Body of pancreas (tissue), 4 donors: ENCODE measurements at places on chromosomes 6 and 20. TPM values are rescaled to one million over a fixed set of nuclear protein-coding genes. Genes with fewer than 3 reads are reported as not detected.

- no peak for DNase-seq
- H3K27ac ChIP-seq: no peak overlapping the region
- no peak overlapping the region for H3K4me3 ChIP-seq
- no peaks in the 10 kb centered on the region for H3K27me3 ChIP-seq
- no peaks in the 10 kb centered on the region for H3K36me3 ChIP-seq
- H3K4me1 ChIP-seq: no peaks in the 10 kb centered on the region
Measured at GRCh38 chr6:135360222-135360621, 137.3 kb downstream of the AHI1 start.

DNA sequence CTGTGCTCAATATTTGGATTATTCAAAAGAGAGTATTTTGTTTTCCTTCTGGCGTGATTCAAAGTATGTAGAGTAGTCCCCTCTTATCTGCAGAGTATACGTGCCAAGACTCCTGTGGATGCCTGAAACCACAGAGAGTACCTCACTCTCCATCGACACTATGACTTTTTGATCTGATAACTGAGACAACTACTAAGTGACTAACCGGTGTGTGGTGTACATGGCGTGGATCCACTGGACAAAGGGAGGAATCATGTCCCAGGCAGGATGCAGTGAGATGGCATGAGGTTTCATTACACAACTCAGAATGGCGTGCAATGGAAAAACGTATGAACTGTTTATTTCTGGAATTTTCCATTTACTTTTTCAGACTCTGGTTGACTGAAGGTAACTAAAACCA, 112.2 kb upstream of the PDE7B start:
- no peak overlapping the region for H3K4me3 ChIP-seq
- no peaks in the 10 kb centered on the region for H3K4me1 ChIP-seq
- DNase-seq: no peak
- H3K27me3 ChIP-seq: no peaks in the 10 kb centered on the region
- H3K27ac ChIP-seq: no peak overlapping the region

DNA sequence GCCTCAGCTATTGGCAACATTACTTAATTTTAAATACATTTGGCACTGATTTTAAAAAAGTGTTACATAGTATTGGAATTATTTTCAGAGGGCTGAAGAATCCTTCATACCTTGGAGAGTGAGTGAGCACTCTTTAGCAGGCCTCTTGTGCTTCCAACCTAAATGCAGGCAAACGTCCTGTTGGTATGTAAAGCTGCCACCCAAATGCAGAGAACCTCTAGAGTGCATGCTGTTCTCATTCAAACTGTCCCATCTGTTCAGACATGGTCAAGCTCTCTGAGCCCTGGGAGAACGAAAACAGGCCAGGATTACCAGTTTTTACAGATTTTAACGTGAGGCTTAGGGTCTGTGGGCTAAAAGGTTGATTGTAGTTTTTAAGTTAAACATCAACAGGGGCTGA, 378.0 kb upstream of the FLRT3 start:
- no peak for DNase-seq
- no peak overlapping the region for H3K4me3 ChIP-seq
- H3K27me3 ChIP-seq: no peaks in the 10 kb centered on the region

- H3K4me1 ChIP-seq: no peaks in the 10 kb centered on the region
- H3K4me3 ChIP-seq: no peak overlapping the region
- H3K27me3 ChIP-seq: no peaks in the 10 kb centered on the region
- H3K27ac ChIP-seq: no peak overlapping the region
- no peak for DNase-seq
Measured at GRCh38 chr6:87784051-87784450, 82.0 kb upstream of the AKIRIN2 start.

DNA sequence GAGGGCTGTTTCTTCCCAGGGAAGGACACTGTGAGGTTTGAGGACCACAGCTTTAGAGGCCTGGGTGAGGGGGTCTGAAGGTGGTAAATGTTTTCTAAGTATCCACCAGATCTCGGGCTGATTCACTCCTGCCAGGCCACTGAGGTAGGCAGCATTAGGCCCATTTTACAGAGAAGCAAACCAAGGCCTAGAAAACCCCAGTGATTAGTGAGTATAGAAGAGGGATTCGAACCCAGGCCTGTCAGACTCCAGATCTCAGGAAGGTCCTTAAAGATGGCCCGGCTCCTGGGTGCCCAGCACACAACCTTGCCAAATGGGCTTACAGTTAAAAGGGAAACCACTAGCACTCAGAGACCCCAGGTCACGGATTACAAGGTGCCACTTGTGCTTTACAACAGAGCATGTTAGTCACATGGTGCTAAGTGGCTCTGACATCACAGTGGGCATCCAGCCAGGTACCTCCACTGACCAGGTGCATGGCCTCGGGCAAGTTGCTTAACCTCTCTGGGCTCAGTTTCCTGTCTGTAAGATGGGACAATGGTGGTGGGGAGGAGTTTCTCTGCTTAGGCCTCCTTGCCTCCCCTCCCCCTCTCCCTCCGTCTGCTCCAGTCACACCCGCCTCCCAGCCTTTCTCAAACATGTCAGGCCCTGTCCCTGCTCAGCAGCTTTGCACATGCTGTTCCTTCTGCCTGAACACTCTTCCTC, 18.8 kb upstream of the SIRPA start:
- H3K4me1 ChIP-seq: no peaks in the 10 kb centered on the region
- DNase-seq: no peak
- H3K4me3 ChIP-seq: no peak overlapping the region
- H3K27me3 ChIP-seq: no peaks in the 10 kb centered on the region
- no peaks in the 10 kb centered on the region for H3K36me3 ChIP-seq

GRCh38 chr6:166307082-166308032, 835 bp downstream of the PRR18 start:
- H3K4me3 ChIP-seq: peak overlapping the region; percentile 25
- peaks cover 22% of the 10 kb centered on the region for H3K4me1 ChIP-seq
- no peak overlapping the region for H3K27ac ChIP-seq

DNA sequence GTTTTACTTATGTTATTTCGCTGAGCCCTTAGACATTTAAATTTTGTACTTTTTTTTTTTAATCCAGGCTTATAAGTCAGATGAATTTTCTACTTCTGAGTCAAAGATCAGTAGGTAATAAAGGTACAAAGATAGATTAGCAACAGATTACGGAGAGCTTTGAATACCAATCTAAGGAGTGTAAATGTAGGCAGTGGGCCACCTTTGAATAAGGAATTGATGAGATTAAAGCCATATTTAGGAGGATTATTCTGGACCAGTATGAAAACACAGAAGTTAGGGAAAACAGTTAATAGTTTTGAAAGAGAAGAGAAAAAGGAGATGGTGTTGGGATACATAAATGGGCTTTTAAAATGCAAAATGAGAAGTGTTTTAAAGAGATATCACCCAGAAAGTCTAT, 117.6 kb downstream of the SLC16A10 start:
- DNase-seq: no peak
- H3K4me3 ChIP-seq: no peak overlapping the region
- H3K36me3 ChIP-seq: no peaks in the 10 kb centered on the region

- no peaks in the 10 kb centered on the region for H3K27me3 ChIP-seq
- H3K36me3 ChIP-seq: no peaks in the 10 kb centered on the region
- H3K27ac ChIP-seq: no peak overlapping the region
Measured at GRCh38 chr20:3716195-3716834, 3.9 kb upstream of the SIGLEC1 start.

- H3K36me3 ChIP-seq: no peaks in the 10 kb centered on the region
- no peak overlapping the region for H3K4me3 ChIP-seq
- no peaks in the 10 kb centered on the region for H3K27me3 ChIP-seq
Measured at GRCh38 chr20:32470025-32470861, 112.1 kb downstream of the ASXL1 start.

GRCh38 chr6:106448000-106448426, 87.5 kb downstream of the CRYBG1 start:
- H3K4me3 ChIP-seq: no peak overlapping the region
- peak; percentile 35 for DNase-seq
- peak overlapping the region; percentile 48 for H3K27ac ChIP-seq

- no peaks in the 10 kb centered on the region for H3K36me3 ChIP-seq
- no peak within 1 kb of the TSS for H3K4me3 ChIP-seq
- peak within 1 kb of the TSS; percentile 68 for H3K27ac ChIP-seq
- peaks cover 8% of the 10 kb centered on the region for H3K4me1 ChIP-seq
- no peaks in the 10 kb centered on the region for H3K27me3 ChIP-seq
Measured at GRCh38 chr6:33075568-33076405, at the start of gene HLA-DPB1. Gene HLA-DPB1 (plus strand): TSS chr6:33075990. CDS start chr6:33076042, 52 bp downstream.

DNA sequence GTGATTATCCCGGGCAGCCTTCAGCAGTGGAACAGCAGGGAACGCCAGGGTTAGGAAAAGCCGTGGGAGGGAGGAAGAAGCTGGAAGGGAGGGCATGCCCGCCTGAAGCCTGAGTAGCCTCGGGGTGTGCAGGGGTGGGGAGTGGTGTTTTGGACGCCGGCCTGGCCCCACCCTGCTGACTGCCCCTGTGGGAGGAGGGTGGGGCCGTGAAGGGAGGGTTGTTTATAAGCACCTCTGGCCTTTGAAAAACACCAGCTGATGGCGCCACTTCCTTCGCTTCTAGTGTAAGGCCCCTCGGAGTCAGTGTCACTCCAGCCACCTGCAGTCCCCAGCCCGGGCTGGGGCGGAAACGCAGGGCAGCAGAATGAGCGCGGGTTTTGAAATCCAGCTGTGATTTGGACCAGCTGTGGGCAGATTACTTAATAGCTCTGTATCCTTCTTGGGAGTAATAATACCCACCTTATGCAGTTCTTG, 52.8 kb upstream of the BMP6 start:
- peak; percentile 17 for DNase-seq
- no peaks in the 10 kb centered on the region for H3K4me1 ChIP-seq
- H3K4me3 ChIP-seq: no peak overlapping the region

DNA sequence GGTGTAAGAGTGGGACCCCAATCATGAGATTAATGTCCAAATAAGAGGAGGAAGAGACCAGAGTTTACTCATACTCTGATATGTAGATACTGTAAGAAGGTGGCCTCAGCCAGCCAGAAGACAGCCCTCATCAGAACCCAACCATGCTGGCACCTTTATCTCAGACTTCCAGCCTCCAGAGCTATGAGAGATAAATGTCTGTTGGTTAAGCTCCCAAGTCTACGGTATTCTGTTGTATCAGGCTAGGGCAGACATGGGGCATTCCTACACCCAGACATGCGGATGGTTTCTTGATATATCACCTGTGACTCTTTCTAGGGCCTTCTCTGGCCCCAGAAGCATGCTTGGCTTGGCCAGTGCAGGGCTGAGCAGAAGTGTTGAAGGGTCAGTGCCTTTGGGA, 247.4 kb upstream of the RIN2 start:
- no peak overlapping the region for H3K27ac ChIP-seq
- no peak for DNase-seq
- no peaks in the 10 kb centered on the region for H3K4me1 ChIP-seq
- H3K4me3 ChIP-seq: no peak overlapping the region
- no peaks in the 10 kb centered on the region for H3K36me3 ChIP-seq
- H3K27me3 ChIP-seq: no peaks in the 10 kb centered on the region

GRCh38 chr6:121663292-121663810, 227.9 kb downstream of the GJA1 start:
- no peaks in the 10 kb centered on the region for H3K4me1 ChIP-seq
- no peak overlapping the region for H3K4me3 ChIP-seq
- no peak overlapping the region for H3K27ac ChIP-seq
- no peak for DNase-seq
- H3K36me3 ChIP-seq: no peaks in the 10 kb centered on the region
- no peaks in the 10 kb centered on the region for H3K27me3 ChIP-seq

DNA sequence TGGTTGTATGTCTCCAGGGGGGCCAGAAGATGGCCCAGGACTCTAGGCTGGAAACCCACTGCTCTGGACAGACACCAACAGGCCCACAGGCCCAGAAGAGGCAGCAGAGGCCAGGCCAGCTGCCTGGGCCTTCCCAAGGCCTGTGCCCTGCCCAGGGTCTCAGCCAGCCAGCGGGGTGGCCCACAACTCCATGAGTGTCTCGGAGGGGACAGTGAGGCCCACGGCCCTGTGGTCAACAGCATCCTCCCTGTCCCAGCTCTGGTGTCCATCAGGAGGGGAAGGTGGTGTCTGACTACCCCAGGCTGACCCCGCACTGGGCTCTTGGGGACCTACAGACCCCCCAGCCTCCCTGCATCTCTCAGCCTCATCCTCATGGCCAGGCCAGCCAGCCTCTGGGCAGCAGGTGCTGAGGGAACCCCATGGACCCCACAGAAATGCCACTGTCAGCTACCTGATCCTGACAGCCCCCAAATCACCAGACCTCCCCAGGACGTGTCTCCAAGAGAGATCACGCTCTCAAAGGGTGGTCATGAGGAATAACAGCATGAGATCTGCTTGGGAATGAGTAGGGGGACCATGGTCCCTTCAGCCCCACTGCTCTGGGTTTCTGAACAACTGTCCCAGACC, 112.4 kb downstream of the NOL4L start:
- peaks cover 60% of the 10 kb centered on the region for H3K4me1 ChIP-seq
- H3K4me3 ChIP-seq: no peak overlapping the region
- H3K27ac ChIP-seq: peak overlapping the region; percentile 85
- no peaks in the 10 kb centered on the region for H3K36me3 ChIP-seq
- H3K27me3 ChIP-seq: no peaks in the 10 kb centered on the region

- H3K27me3 ChIP-seq: no peaks in the 10 kb centered on the region
- H3K27ac ChIP-seq: no peak overlapping the region
- no peaks in the 10 kb centered on the region for H3K36me3 ChIP-seq
- no peak for DNase-seq
- H3K4me1 ChIP-seq: no peaks in the 10 kb centered on the region
Measured at GRCh38 chr6:583635-584034, 73.3 kb downstream of the HUS1B start.

- no peaks in the 10 kb centered on the region for H3K27me3 ChIP-seq
- H3K36me3 ChIP-seq: no peaks in the 10 kb centered on the region
- no peaks in the 10 kb centered on the region for H3K4me1 ChIP-seq
- no peak for DNase-seq
Measured at GRCh38 chr6:165960695-165961094, 207.0 kb downstream of the TBXT start.

DNA sequence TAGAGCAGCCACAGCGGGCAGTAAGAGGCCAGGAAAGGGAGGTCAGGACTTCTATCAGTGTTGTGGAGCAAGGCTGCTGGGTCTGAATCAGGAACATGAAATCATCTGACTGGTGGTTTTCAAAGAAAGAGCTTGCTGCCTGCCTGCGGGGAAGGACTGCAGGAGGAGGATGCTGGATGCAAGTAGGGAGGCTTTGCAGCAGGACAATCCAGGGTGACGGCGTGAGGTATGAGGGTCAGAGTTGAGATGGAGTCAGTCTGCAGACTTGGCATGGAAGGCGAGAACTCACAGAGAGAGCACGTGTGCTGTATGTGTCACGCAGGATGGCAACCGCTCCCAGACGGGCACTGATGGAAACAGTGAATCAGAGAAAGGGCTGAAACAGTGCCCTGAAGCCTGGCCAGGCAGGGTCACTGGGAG, 59.2 kb upstream of the CD93 start:
- peak; percentile 49 for DNase-seq
- H3K36me3 ChIP-seq: no peaks in the 10 kb centered on the region
- H3K4me3 ChIP-seq: no peak overlapping the region
- no peaks in the 10 kb centered on the region for H3K27me3 ChIP-seq
- no peaks in the 10 kb centered on the region for H3K4me1 ChIP-seq
- H3K27ac ChIP-seq: no peak overlapping the region

GRCh38 chr6:42471142-42471541, 19.4 kb upstream of the TRERF1 start:
- no peaks in the 10 kb centered on the region for H3K36me3 ChIP-seq
- no peak overlapping the region for H3K4me3 ChIP-seq
- H3K4me1 ChIP-seq: no peaks in the 10 kb centered on the region

The FUT9 gene
- total RNA-seq: 0.26 TPM

The ZNF318 gene
- 14.5 TPM for total RNA-seq

The NKAIN2 gene
- total RNA-seq: not detected

The HAO1 gene
- not detected for total RNA-seq

The BPIFB1 gene
- not detected for total RNA-seq

The SIGLEC1 gene
- total RNA-seq: 2.1 TPM

The CALHM4 gene
- not detected for total RNA-seq

The ECT2L gene
- total RNA-seq: not detected

The DOK5 gene
- total RNA-seq: not detected

The PLA2G7 gene
- total RNA-seq: not detected

The CENPQ gene
- total RNA-seq: 0.66 TPM

The BTNL2 gene
- not detected for total RNA-seq

The FOXC1 gene
- total RNA-seq: 3.6 TPM

The GGT7 gene
- total RNA-seq: 19.2 TPM

The LTA gene
- not detected for total RNA-seq

The MMP24 gene
- total RNA-seq: 3.0 TPM
